Hair follicular keratinocyte (primary cell): ENCODE measurements at places on chromosomes 4 and X. TPM values are rescaled to one million over a fixed set of nuclear protein-coding genes. Genes with fewer than 3 reads are reported as not detected.

Gene DAPP1
- total RNA-seq: 18.2 and 43.7 TPM in 2 replicates

Gene PCYT1B
- 7.2 and 8.8 TPM in 2 replicates for total RNA-seq

Gene S100P
- total RNA-seq: 0.23 TPM in 1 of 2 replicates, not detected in the other

Gene NUDT10
- total RNA-seq: 0.62 and 2.2 TPM in 2 replicates

Gene UGT2A1
- total RNA-seq: not detected in 2 replicates

Gene SPACA5
- not detected in 2 replicates for total RNA-seq
